ENCODE measurements at places on chromosomes 11 and 22. TPM values are rescaled to one million over a fixed set of nuclear protein-coding genes. Genes with fewer than 3 reads are reported as not detected.

LRP4 gene
- 25.0 TPM for total RNA-seq

OR5B21 gene
- total RNA-seq: not detected

TREH gene
- total RNA-seq: not detected

THY1 gene
- 22.0 TPM for total RNA-seq

APOL3 gene
- total RNA-seq: not detected

SHISAL1 gene
- total RNA-seq: 3.2 TPM

GAB2 gene
- 87.9 TPM for total RNA-seq

TBX1 gene
- total RNA-seq: 2.4 TPM

KRTAP5-8 gene
- not detected for total RNA-seq

NRXN2 gene
- 50.4 TPM for total RNA-seq

MUS81 gene
- total RNA-seq: 114 TPM

SCGB1D2 gene
- total RNA-seq: not detected

SLC22A9 gene
- not detected for total RNA-seq

WNT11 gene
- total RNA-seq: 0.37 TPM

CARD10 gene
- total RNA-seq: 2.7 TPM

MTNR1B gene
- not detected for total RNA-seq

TBX10 gene
- total RNA-seq: not detected

OR5A1 gene
- not detected for total RNA-seq

BEST1 gene
- total RNA-seq: 4.6 TPM

CRACR2B gene
- total RNA-seq: 19.7 TPM

KCNJ5 gene
- 0.34 TPM for total RNA-seq

KRTAP5-2 gene
- not detected for total RNA-seq

CDHR5 gene
- not detected for total RNA-seq

TSKU gene
- 29.2 TPM for total RNA-seq

LARGE2 gene
- 3.0 TPM for total RNA-seq

MMP20 gene
- total RNA-seq: not detected

FEN1 gene
- total RNA-seq: 15.2 TPM

PDXP gene
- 88.1 TPM for total RNA-seq

TYR gene
- total RNA-seq: not detected

All from glutamatergic neuron (in vitro differentiated cells).